T-helper 17 cell (primary cell): ENCODE measurements at places on chromosomes 6 and 20.

DNA sequence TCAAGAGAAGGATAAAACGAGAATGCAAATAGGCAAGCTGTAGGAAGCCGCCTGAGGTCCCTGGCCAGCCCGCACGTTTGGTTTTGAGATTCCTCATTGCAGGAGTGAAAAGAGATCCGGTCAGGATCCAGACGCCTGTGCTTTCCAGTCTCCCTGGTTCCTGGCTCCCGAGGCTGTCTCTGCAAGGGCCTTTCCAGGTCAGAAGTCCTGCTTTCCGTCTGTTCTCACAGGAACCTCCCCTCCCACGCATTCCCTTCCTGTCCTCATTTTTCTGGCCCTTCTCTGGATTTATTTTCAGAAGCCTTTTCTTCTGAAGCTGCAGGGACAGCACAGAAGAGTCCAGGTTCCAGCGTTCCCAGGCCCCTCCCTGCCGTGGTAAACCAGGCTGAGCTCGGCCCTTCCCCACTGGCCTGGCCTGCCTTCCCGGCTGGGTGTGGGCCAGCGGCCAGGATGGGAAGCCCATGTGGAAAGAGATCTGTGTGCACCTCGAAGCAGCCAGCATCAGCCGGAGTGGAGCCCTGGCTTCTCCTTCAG lies 54.0 kb downstream of the TMEM242 start:
- H3K27ac ChIP-seq = no peak overlapping the region
- H3K4me3 ChIP-seq = no peak overlapping the region
- no peaks in the 10 kb centered on the region for H3K36me3 ChIP-seq
- H3K4me1 ChIP-seq = no peaks in the 10 kb centered on the region
- no peak for DNase-seq

- no peaks in the 10 kb centered on the region for H3K27me3 ChIP-seq
- peak overlapping the region; percentile 28 for H3K4me3 ChIP-seq
Measured at GRCh38 chr6:4066029-4066755, 12.7 kb downstream of the FAM217A start.

DNA sequence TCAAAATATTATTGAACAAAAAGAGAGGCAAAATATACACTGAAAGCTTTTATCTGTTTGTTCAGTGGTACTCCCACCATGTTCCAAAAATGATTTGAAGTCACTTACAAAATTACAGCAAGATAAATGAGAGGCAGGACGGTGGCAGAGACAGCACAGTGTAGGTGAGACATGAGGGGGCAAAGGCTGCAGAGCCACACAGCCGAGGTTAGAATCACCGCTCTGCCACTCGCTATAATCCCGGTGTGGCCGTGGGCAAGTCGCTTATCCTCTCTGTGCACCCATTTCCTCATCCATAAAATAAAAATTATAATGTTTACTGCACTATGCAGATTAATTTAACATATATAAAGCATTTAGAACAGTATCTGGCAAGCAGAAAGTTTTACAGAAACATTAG lies 140.1 kb upstream of the BEND6 start:
- no peaks in the 10 kb centered on the region for H3K4me1 ChIP-seq
- H3K27me3 ChIP-seq = no peaks in the 10 kb centered on the region
- H3K36me3 ChIP-seq = no peaks in the 10 kb centered on the region
- no peak overlapping the region for H3K4me3 ChIP-seq
- H3K27ac ChIP-seq = no peak overlapping the region

DNA sequence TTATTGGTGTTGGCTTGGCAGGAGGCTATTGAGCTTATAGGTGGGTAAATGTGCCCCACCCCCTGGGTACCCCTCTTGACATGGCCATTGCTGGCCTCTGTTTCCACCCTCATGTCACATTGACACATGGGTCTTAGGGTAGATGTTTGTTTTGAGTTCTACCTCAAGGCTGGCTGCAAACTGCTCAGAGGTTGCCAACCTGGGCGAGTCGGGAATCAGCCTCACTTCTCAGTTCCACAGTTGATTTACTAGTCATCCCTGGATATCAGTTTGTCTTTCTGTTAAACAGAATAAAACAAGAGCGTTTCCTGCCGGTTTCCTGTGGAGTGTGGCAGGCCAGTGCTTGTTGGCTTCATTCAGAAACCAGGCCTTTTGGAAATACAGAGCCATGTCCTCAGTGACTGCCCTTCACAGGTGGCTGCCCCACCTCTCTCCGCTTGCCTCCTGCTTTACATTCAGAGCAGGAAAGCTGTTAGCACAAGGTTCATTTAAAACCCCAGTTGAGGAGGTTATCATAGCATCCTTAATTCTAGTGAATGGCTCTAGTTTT lies 105.6 kb downstream of the TCP11 start:
- no peak overlapping the region for H3K4me3 ChIP-seq
- H3K27me3 ChIP-seq = no peaks in the 10 kb centered on the region

DNA sequence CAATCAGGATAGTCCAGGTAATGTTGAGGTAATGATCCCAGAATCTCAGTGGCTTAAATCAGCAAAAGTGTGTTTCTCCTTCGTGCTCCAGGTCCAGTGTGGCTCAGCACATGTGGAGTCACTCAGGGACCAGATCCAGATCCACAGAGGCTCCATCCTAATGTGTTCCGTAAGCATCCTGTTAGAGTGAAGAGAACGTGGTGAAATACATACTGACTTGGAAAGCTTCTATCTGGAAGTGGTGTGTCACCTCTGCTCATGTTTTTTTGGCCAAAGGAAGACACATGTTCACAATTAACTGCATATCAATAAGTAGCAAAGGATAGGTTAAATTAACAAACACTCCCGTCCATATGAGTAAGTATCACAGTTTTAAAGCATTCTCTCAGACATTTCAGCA lies 26.8 kb upstream of the PREP start:
- H3K27me3 ChIP-seq = no peaks in the 10 kb centered on the region
- no peak overlapping the region for H3K4me3 ChIP-seq
- DNase-seq = no peak
- H3K27ac ChIP-seq = no peak overlapping the region

GRCh38 chr20:53829724-53830521 lies 236.3 kb upstream of the ZNF217 start:
- H3K27ac ChIP-seq = peak overlapping the region; percentile 94
- no peaks in the 10 kb centered on the region for H3K36me3 ChIP-seq
- peaks cover 20% of the 10 kb centered on the region for H3K4me1 ChIP-seq
- peak overlapping the region; percentile 89 for H3K4me3 ChIP-seq
- no peaks in the 10 kb centered on the region for H3K27me3 ChIP-seq

DNA sequence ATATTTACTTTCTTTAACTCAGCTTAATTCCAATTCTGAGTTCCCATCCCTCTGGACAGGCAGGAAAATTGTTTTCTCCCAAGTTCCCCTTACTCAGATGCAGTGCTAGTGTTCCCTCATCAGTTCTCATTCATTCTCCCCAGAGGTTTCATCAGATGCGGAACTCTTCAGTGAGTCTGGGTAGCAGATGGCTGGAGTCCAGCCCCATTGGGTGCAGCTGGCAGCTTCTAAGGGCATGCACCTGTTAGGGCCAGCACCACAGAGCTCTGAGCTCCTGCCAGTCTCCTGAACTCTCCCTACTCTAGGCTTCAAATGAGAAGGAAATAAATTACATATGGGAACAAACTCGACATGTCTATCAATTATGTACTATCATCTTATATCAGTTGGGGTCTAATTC lies 76.6 kb downstream of the SOD2 start:
- H3K27me3 ChIP-seq = no peaks in the 10 kb centered on the region
- H3K27ac ChIP-seq = no peak overlapping the region
- H3K36me3 ChIP-seq = peaks cover 2% of the 10 kb centered on the region
- no peak overlapping the region for H3K4me3 ChIP-seq
- no peaks in the 10 kb centered on the region for H3K4me1 ChIP-seq

DNA sequence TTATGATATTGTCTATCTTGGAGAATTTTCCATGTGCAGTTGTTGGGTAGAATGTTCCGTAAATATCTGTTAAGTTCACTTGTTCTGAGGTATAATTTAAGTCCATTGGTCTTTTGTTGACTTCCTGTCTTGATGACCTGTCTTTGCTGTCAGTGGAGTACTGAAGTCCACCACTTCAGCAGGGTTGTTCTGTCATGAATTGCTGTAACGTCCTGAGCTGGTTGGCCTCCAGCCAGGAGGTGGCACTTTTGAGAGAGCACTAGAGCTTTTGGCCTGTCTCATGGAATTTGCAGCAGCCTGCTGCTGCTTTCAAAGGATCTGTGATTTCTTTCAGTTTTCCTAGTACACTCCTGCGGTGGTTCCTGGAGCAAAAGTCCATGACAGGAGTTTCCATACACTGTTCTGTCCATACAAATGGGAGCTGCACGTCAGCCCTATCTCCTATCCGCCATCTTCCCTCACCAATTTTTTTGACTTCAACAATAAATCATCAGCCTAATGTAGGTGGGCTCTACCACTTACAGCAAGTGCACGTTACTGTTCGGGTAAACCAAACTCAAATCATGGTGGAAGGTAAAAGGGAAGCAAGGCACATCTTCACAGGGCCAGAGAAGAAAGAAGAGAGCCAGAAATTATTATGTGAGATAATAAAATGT lies 46.9 kb upstream of the TRERF1 start:
- H3K4me3 ChIP-seq = no peak overlapping the region
- no peak for DNase-seq
- peaks cover 3% of the 10 kb centered on the region for H3K4me1 ChIP-seq
- no peak overlapping the region for H3K27ac ChIP-seq
- peaks cover 8% of the 10 kb centered on the region for H3K36me3 ChIP-seq

- H3K4me1 ChIP-seq = peaks cover 3% of the 10 kb centered on the region
- DNase-seq = no peak
- H3K27ac ChIP-seq = no peak overlapping the region
- no peak overlapping the region for H3K4me3 ChIP-seq
- H3K27me3 ChIP-seq = peaks cover 76% of the 10 kb centered on the region
Measured at GRCh38 chr20:39116020-39116419, 153.9 kb downstream of the DHX35 start.

DNA sequence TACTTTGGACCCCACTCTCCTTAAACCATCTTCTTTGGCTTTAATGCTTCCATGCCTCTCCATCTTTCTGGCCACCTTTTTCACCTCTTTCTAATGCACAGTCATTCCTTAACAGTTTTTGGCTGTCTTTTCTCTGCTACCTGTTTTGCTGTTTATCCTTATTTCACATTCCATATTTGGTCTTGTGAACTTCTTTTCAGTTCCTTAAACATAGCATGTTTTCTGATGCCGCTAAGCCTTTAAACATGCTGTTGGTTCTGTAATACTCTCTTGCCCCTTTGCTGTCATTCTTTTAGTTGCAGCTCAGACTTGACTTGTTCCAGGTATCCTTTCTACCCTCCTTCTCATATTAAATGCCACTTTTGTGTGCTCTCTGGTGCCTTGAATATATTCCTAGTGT lies 35.8 kb downstream of the TOP1 start:
- peak overlapping the region; percentile 24 for H3K27ac ChIP-seq
- H3K4me1 ChIP-seq = peaks cover 35% of the 10 kb centered on the region
- H3K27me3 ChIP-seq = no peaks in the 10 kb centered on the region

GRCh38 chr20:44426879-44427790 lies 48.5 kb upstream of the TTPAL start:
- H3K27me3 ChIP-seq = peaks cover 22% of the 10 kb centered on the region
- no peak for DNase-seq
- no peak overlapping the region for H3K4me3 ChIP-seq
- H3K27ac ChIP-seq = no peak overlapping the region
- peaks cover 3% of the 10 kb centered on the region for H3K36me3 ChIP-seq

DNA sequence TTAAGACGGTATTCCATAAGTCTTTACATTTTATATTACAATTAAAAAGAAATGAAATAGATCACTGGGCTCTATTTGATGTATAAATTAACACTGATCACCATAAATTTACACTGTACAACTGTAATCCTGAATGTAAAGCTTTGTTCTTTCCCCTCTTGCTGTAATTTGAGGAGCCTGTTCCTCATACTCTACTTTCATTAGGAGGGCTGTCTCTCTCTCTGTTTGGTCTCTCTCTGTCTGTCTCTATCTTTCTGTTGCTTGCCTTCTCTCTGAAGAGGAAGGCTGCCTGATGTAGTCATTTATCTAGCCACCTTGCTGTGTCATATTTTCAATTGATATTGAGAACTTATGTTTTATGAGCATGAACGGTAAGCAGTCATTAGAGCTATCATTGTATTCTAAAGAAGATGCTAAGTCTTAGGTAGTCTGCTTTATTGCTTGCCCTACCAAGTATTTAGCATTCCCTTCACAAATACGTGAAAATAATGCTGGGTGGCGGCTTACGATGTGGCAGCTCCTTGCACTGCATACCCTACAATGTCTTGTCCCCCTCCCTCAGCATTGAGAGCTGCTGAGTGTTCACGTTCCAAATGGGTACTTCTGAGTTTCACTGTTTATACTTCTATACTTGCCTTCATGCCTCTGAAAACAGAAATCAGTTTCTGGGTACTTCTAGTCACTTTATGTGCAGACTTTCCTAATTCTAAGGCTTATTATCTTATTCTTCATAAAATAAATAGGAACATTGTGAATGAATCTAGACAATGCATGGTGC lies 205.5 kb downstream of the NKAIN2 start:
- no peaks in the 10 kb centered on the region for H3K27me3 ChIP-seq
- no peaks in the 10 kb centered on the region for H3K4me1 ChIP-seq
- DNase-seq = no peak
- H3K4me3 ChIP-seq = no peak overlapping the region
- no peaks in the 10 kb centered on the region for H3K36me3 ChIP-seq

DNA sequence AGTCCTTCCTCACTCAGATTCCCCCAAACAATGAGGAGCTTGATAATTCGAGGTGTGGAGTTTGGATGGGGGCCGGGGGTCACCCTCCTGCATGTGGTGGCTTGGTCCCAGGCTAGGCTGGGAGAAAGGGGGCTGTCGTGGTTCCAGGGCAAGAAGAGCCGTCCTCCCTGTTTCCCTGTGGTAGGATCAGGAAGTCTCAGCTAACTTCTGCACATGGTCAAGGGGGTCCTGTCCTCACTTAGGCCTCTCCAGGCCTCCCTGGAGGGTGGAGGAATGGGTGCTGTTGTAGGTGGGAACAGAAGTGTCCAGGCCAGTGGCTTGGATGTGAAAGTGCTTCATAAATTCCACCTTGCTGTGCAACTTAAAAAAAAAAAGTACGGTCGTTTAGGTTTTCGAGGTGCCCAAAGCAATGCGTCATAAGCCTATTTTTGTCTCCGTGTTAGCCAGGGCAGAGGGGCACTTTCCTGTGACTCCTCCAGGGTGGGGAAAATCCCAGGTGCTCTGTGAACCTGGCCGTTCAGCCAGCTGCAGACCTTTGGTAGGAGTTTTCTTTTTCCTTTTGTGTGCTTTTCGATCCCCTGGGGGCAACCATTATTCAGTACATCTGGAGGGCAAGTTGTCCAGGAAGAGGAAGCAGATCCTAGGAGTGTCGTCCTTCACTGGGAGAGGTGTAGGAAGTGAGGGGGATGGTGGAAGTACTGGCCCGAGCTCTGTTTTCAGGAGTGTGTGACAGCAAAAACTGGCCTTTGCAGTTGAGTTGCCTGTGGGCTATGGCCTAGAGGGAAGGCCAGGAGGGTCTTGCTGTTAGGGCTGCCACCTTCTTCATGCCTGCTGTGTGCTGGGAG lies 9.6 kb downstream of the IGF2R start:
- peak overlapping the region; percentile 36 for H3K4me3 ChIP-seq
- H3K4me1 ChIP-seq = peaks cover 79% of the 10 kb centered on the region
- DNase-seq = no peak
- no peaks in the 10 kb centered on the region for H3K36me3 ChIP-seq
- peak overlapping the region; percentile 98 for H3K27ac ChIP-seq
- no peaks in the 10 kb centered on the region for H3K27me3 ChIP-seq

GRCh38 chr6:87654122-87654521 lies 47.9 kb downstream of the AKIRIN2 start:
- H3K36me3 ChIP-seq = no peaks in the 10 kb centered on the region
- H3K27me3 ChIP-seq = no peaks in the 10 kb centered on the region
- no peak overlapping the region for H3K4me3 ChIP-seq
- H3K27ac ChIP-seq = peak overlapping the region; percentile 91

GRCh38 chr6:84135291-84135690 lies 92.2 kb downstream of the CEP162 start:
- no peaks in the 10 kb centered on the region for H3K27me3 ChIP-seq
- no peak for DNase-seq
- H3K4me3 ChIP-seq = no peak overlapping the region
